ENCODE measurements at places on chromosomes 13 and 19.

DNA sequence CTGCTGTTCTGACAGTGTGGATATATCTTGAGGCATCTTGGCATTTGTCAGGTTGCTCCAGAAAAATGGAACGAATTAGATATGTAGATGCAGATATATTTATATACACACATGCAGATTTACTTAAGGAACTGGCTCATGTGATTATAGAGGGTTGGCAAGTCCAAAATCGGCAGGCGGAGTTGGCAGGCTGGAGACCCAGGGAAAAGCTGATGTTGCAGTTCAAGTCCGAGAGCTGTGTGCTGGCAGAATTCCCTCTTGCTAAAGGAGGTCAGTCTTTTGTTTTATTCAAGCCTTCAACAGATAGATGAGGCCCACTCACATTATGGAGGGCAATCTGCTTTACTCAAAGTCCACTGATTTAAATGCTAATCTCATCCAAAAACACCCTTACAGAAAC is 24.4 kb upstream of the CSNK1A1L start:
- no peak for DNase-seq

- DNase-seq, result no peak
Observed at GRCh38 chr19:10222201-10222890, 8.8 kb downstream of the S1PR2 start.

DNA sequence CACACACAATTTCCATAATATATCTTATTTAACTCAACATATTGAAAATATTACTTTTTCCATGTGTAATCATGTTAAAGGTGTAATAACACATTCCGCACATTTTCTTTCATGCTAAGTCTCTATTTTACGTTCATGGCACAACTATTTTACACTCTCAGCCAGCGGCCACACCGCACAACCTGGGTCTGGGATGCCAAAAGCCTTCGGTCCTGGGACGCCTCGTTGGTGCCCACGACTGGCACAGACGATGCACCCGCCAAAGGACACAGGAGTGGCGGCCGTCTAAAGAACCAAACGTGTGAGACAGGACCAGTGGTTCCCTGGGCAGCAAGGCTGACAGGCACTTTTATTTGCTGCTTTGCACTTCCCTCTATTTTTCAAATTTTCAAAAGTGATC is 10.0 kb upstream of the PROZ start:
- DNase-seq, result no peak

GRCh38 chr19:38400361-38400760 is 2.5 kb upstream of the FAM98C start:
- DNase-seq, result no peak

DNA sequence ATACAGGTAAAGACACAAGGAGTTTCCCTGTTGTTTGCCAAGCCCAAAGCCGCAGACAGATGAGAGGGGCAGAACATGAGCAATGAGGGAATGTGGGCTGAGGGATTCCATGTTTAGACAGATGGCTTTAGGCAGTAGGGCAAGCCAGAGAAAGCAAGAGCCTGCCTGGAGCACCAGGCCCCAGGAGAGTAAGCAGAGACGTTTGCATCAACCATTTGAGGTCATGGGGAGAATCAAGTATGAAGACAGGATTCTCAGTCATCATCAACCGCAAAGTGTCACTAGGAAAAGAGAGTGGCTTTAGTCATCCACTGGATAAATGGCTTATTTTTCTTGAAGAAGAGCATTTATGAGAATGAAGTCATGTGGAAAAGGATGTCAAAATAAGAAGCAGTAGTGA is 184.7 kb downstream of the COG6 start:
- no peak for DNase-seq

DNA sequence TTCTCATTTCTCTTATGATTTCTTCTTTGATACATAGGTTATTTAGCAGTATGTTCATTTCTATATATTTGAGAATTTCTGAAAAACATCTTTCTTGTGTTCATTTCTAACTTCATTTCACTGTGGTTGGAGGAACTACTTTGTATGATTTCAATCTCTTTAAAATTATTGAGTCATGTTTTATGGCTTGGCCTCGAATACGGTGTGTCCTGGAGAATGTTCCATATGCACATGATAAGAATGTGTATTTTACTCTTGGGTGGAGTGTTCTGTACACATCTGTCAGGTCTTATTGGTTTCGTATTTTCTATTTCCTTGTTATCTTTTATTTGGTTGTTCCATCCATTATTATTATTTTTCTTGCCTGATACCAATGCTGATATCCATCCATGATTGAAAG is 22.9 kb downstream of the DNM2 start:
- DNase-seq, result no peak

DNA sequence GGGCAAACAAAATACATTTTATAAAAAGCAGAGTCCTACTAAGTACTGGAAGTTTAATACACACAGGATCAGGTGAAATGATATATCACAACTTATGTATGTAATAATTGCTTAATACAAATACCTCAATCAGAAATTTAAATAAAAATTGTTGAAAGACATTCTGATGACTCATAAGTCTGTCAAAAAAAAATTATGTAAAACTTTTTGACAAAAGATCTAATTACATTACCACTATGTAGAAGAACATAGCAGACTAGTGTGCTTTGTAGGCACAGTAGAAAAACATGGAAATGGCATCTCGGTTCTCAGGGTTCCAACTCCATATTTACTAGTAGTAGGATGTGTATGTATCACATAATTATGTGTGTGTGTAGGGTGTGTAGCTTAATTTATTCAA is 156.2 kb downstream of the DNAJC3 start:
- DNase-seq, result no peak

- no peak for DNase-seq
Observed at GRCh38 chr13:57784633-57785032, 153.1 kb downstream of the PCDH17 start.

- DNase-seq, result no peak
Observed at GRCh38 chr19:23999821-24000610, 85.3 kb downstream of the ZNF726 start.
